Psoas muscle (tissue), 8 donors: ENCODE measurements at places on chromosomes 3 and 15.

GRCh38 chr3:126061301-126062032 is 22.5 kb downstream of the SLC41A3 start:
- DNase-seq, result no peak

GRCh38 chr3:178568911-178569310 is 32.7 kb downstream of the KCNMB2 start:
- no peak for DNase-seq

GRCh38 chr3:162171970-162172369 is 675.4 kb downstream of the OTOL1 start:
- DNase-seq, result no peak

- no peak for DNase-seq
These were observed 7.3 kb downstream of the TADA3 start for GRCh38 chr3:9784965-9785364.

DNA sequence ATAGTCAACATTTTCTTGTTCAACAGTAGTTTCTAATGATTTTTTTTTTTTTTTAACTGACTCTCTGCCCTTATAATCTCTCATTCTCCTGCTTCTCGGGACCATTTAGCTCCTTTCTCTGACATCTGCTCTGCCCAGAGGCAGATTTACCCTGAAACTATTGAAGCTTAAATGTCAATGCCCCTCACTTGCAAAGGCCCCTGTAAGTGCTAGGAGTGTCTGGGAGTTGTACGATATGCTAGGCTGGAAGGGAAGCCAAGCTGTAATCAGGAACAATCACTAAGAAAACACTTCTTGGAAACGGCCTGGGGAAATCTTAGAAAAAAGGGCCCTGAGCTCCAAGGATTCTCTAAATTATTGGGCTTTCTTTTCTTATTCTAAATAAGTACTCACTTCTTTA is 5.8 kb upstream of the PLOD2 start:
- DNase-seq, result no peak

GRCh38 chr15:38300395-38300794 is 47.8 kb downstream of the SPRED1 start:
- DNase-seq, result no peak

- DNase-seq, result no peak
These were observed 45.7 kb upstream of the WNT5A start for GRCh38 chr3:55532806-55533205.

DNA sequence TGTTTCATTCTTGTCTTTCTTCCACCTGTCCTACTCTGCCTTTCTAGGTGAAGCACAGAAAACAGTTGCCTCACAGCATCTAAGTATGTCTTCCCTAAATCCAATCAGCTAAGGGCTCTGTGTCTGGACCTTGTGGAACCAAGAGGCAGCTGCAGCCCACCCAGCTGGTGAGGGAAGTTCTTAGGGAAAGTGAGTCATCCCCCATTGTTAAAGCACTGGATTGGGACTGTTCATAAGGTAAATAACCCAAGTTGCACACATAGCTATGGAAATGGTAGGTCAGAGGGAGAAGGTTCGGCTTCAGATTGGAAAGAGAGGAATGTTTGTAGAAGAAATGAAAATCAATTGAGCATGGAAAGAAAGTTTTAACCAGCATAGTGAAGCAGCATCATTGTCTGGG is 18.0 kb upstream of the ARNT2 start:
- no peak for DNase-seq

GRCh38 chr3:65483480-65483879 is 555.2 kb downstream of the MAGI1 start:
- peak; percentile 68 for DNase-seq

DNA sequence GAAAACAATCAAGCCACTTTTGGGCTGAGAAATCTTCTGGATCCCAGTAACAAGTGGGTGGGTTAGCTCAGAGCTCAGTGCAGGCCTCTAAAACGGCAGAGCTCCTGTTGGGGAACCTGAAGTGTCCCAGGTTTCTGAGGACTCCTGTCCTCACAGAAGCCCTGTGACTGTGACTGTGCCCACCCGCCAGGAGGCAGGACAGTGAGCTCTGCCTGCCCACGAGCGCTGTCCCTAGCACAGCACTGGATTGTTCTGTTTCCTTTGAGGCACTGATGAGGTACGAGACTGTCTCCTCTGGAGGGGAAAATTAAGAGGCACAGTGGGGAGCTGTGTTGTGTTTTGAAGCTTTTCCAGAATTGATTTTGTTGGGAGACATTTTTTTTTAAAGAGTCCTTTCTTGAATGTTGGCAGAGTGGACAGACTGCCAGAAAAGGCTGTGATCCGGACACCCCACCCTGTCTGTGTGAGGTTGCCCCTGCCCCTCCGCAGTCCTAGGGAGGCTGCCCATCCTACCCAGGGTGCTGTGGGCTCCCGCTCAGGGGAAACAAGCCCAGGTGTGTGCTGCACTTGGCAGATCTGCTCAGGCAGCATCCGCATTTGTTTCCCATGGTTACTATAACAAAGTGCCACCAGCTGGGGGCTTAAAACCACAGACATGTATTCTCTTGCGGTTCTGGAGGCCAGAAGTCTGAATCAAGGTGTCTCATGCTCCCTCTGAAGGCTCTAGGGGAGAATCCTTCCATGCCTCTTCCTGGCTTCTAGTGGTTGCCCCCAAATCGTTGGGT is 66.6 kb upstream of the LARS2 start:
- no peak for DNase-seq

GRCh38 chr3:134060561-134061385 is 31.0 kb upstream of the SLCO2A1 start:
- DNase-seq, result no peak

DNA sequence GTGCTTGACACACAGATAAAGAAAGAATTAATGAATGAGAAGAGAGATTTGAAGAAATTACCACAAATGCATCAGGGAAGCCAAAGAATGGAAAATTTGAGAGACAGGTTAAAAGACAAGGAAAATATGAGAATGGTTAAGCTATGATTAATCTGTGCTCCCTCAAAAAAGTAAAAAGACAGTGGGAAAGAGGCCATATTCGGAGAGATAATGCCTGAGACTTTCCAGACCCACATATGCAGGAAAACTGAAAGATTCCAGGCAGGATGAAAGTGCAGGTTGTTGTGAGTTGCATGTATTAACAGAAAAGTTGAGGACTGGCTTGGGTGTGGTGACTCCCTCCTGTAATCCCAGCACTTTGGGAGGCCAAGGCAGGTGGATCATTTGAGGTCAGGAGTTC is 302.3 kb downstream of the UACA start:
- no peak for DNase-seq

DNA sequence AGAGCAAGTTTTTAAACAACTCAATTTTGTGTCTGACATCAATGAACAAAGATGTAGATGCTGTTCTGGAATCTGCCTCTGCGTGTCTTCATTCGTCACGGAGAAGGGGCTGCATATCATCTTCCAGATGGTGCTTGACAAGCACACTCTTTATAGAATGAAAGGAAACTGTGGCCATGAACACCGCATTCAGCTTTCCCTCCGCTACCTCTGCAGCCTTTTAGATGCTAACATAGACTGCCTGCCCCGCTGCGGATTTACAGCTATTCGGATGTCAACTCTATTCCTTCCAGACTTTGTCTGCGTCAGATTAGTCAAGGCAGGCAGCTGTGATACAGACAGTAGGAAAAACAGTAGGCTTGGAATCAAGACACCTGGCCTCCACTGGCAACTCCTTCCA is 232.9 kb downstream of the TJP1 start:
- DNase-seq, result no peak

DNA sequence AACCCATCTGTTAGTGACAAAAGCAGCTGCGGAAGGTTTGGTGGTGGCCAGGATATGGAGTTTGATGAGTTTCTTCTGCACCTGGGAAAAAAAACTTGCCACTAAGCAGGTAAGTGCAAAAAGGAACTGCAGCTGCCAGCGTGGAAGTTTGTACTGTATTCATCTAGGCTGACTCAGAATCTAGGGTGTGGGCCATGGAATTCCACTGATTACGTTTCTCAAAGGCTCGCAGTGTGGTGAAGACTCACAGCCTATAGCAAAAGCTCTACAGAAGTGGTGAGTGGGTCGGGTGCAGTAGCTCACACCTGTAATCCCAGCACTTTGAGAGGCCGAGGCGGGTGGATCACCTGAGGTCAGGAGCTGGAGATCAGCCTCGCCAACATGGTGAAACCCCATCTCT is 334.6 kb upstream of the GRM7 start:
- no peak for DNase-seq

DNA sequence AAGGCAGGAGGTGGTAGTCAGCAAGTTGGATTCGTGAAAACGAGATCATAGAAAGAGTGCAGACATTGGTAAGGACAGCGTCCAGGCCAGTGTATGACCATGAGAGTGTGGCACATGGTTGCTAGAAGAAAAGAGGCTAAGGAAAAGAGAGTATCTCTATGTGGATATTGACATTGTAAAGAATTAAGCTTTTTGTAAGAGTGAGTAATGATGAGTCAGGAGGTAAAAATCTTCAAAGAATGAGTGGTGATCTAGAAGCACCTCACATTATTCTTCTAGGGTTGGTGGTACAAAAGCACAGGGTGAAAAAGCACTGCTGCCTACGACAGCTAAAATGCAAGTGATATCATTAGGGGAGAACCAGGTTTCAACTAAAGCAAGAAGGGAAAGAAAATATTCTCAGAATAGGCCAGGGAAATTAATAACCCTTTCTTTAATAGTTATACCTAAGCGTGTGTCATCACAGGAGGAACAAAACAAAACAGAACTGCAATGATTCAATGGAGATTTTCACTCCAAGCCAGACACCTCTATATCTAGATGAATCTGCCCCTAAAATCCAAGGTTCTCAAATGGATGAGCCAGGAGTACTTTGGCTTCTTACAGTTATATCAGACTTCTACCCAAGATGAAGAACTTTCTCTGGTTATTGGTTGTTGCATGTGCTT is 884.7 kb downstream of the NAALADL2 start:
- no peak for DNase-seq

- DNase-seq, result no peak
These were observed 31.1 kb downstream of the AGTR1 start for GRCh38 chr3:148728753-148729152.
